Stimulated activated naive CD8-positive, alpha-beta T cell treated with anti-CD3 and anti-CD28 coated beads, Interleukin-15, Interleukin-2, amounts not matched to agents 100 U/mL and 50 U/mL, for 24 hours (primary cell): ENCODE measurements at places on chromosomes 1 and 21.
A peak's percentile ranks its signal among the peaks of the same experiment; 100 is the strongest.

DNA sequence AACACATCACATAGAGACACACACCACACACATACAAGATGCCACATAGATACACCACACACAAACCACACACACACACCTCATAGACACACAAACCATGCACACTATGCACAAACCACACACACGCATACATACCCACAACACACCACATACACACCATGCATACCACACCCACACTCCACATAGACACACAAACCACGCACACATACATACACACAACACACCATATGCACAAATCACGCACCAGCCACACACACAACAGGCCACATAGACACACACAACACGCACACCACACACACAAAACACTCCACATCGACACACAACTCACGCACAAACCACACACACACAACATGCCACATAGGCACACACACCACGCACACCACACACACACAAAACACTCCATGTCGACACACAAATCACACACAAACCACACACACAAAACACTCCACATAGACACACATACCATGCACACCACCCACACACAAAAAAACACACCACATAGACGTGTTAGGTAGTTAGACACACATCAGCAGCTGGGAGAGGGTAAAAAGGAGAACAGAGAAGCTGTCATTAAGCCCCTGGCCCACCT, 49.5 kb upstream of the SLC19A1 start:
- DNase-seq: no peak

DNA sequence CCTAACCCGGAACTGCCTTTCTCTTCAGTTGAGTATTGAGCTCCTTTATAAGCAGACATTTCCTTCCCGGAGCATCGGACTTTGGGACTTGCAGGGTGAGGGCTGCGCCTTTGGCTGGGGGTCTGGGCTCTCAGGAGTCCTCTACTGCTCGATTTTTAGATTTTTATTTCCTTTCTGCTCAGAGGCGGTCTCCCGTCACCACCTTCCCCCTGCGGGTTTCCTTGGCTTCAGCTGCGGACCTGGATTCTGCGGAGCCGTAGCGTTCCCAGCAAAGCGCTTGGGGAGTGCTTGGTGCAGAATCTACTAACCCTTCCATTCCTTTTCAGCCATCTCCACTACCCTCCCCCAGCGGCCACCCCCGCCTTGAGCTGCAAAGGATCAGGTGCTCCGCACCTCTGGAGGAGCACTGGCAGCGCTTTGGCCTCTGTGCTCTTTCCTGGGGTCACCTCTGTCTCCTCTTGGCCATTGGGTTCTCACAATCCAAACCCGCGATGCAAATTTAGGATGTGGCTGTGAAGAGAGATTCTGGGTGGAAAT, 3.7 kb downstream of the OLIG2 start:
- DNase-seq: no peak

DNA sequence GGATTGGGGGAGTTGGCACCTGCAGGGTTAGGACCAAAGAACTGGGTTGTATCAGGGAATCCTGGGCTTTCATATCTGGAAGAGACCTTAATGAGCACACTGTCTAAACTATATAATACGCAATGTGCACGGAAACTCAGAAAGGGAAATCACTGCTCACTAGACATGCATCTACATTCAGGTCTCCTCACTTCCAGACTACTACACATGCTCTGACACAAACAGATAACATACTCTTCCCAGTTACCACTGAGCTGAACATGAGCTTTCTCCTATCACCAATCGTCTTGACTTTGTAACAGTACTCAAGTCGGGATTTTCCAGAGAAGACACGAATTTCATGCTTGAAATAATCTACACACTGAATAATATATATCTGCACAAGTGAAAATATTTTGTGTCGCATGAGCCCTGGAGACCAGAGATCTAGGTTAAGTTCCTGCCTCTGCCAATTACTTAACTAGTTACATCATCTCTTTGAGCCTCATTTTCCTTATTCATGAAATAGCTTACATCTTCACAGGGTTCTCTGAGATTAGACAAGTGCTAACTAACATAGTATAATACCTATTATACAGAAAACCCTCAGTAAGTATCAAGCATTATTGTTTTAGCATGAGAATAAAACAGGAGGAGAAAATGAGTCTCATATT, 101.1 kb downstream of the JAK1 start:
- no peak for DNase-seq

DNA sequence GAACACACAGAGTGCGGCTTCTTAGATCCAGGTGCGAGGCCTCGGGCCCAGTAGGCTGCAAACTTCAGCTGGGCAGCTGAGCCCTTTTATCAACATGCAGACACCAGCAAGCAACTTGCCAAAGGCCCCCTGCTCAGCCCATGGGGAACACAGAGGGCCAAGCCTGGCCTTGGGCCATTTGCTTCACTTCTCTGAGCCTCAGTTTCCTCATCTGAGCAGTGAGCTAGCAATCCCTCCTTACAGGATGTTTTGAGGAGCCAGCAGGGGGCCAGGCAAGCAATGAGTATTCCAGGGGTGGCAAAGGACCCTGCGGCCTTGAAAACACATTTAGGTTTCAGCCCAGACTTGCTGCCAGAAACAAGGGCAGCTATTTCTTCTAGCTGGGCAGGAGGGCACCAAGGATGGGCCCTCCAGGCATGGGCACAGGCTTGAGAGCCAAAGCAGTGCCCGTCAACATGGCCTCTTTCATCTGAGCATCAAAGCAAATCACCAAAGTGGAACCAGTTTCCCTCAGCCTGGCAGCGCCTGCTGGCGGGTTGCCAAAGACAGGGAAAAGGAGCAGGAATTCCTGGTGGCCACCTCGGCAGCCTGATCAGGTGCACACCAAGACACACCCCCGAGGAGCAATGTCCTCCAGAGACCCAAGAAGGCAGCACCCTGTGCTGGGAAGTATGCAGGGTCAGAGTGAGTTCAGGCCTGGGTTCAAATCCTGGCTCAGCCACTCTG, 1.4 kb downstream of the MATN1 start:
- DNase-seq: no peak

- no peak for DNase-seq
Measured at GRCh38 chr1:99370476-99370875, 106.2 kb downstream of the PLPPR4 start.

DNA sequence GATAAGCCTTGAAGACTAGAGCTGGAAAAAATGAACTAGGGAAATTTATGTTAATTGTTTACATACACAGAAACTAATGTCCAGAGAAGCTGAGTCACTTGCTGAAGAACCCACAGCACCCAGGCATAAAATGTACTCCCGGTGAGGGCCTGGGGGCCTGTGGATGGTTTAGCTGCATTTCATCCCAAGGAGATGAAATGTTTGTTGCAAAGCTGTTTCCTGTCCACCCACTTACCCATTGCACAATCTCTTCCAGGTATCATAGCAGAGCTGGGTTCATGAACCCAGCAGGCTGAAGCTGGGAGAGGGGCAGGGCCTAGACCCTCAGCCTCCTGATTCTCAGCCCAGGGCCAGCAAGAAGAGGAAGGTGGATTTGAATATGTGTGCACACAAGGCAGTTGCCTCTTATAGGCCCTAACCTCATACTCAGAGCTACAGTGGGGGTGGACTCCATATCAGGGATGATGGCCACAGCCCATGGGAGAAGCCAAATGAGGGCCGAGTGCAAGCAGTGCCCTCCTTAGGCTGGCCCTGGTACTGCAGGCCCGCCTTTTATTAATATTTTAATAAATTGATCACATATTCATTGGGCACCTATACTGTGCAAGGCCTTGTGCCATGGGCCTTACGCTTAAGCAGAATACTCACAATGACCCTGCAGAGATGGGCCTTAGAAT, 110.8 kb downstream of the LACTBL1 start:
- peak; percentile 19 for DNase-seq

DNA sequence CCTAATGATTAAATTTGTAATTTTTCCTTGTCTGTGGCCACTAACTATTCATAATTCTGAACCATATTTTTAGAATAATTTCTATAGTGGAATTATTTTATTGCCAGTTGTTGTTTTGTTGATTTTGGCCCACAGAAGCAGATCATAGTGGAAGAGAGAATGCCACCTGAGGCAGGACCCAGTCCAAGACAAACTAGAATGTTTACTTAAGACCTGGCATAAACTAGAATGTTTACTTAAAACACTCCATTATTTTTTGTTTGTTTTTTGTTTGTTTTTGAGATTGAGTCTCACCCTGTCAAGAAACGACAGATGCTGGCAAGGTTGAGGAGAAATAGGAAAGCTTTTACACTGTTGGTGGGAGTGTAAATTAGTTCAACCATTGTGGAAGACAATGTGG, 310.2 kb downstream of the MRPL39 start:
- no peak for DNase-seq

DNA sequence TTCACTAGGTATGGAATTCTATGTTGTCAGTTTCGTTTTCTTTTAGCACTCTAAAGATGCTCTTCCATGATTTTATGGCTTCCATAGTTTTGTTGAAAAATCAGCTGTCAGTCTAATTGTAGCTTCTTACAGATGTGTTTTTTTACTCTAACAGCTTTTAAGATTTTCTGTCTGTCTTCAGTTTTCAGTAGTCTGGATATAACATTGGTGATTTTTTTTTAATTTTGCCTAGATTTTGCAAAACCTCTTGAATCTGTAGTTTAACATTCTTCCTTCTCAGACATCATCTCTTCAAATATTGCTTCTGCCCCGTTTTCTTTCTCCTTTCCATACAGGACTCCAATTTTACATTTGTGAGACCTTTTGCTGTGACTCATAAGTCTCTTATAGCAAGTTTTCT, 17.9 kb upstream of the DYRK1A start:
- no peak for DNase-seq

DNA sequence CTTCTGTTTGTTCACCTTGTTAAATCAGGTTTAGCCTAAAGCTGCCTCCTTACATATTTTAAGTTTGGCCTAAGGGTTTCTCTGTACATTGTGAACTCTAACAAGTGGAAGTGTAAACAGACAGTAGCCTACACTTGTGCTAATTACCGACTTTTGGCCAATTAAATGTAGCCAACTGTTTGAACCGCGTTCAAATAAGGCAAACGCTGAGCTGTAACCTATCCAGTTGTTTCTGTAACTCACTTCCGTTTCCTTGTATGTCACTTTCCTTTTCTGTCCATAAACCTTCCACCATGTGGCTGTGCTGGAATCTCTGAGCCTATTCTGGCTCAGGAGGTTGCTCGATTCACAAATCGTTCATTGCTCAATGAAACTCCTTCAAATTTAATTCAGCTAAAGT, 8.0 kb upstream of the FCAMR start:
- DNase-seq: no peak

GRCh38 chr21:42413093-42413492, 9.4 kb downstream of the UBASH3A start:
- no peak for DNase-seq

GRCh38 chr1:182368358-182368757, 23.2 kb downstream of the GLUL start:
- DNase-seq: no peak

DNA sequence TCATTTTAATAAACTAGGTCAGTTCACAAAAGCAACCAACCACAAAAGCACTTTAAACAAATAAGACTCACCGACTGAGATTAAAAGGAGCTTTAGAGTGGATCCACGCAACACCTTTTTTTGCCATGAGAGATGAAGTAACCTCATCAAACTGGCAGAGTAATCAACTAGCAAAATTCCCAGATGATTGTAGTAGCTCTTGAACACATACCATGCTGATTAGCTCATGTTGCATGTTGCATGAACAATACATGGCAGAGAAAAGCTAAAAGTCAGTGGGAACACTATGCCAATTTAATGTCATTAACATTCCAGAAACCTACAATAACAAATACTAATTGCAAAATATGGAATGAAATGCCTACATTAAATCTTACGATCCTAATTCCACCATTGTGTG, 4.1 kb downstream of the WARS2 start:
- no peak for DNase-seq

- DNase-seq: no peak
Measured at GRCh38 chr21:45873866-45874265, 107.7 kb upstream of the COL6A1 start.

- DNase-seq: no peak
Measured at GRCh38 chr1:54767526-54767925, 3.2 kb upstream of the PARS2 start.

DNA sequence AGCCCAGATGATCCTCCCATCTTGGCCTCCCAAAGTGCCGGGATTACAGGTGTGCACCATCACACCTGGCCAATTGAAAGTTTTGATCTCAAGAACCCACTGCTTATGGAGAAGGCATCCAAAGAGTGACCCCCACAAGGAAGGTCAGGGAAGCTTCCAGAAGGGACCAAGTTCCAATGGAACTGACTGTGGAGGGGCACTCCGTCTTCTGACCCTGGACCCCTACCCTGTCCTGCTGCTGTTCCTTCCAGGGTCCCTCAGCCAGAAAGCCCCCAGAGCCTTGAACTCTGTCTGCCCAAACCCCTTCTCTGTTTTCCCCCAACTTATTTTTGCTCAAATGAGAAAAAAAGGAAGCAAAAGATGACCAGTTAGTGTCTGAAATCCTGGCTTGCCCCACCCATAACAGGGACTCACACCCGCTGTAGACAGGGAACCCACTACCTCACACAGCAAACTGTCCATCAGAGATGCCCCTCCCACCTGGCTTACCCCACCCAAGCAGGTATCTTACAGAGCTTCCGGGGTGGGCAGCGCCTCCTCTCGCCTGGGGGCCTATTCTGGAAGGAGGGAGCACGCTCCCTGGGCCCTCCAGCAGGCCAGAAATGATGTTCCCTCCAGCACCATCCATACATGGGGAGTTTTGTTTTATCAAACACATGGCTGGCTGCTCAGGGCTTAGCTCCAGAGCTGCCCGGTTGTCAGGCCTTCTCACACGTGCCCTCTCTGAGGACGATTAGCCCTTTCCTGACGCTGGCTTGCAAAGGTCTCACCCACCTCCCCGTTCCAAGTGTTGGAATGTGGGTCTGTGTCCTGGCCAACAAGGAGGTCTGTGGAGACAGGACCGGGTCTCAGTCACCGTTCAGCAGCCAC, 3.1 kb upstream of the WNT3A start:
- no peak for DNase-seq
